Islet precursor cell (in vitro differentiated cells): ENCODE measurements at places on chromosomes 13 and 19.

DNA sequence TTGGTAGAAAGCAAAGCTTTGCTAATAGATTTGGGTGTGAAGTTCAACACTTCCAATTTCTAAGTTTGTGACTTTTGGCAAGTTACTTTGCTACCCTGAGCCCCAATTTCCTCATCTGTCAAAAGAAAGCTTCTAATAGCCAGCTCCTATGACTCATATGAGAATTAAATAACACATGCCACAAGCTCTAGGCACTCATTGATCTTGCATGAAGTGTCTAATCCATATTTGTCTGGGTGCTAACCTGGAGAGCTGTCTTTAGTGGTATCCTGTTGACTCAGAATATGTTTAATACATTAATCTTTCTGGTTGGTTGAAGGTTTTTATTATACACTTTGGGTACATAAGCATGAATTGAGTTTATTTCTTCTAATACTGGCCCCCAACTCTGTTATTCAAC, 188.8 kb downstream of the POSTN start:
- no peak for DNase-seq

DNA sequence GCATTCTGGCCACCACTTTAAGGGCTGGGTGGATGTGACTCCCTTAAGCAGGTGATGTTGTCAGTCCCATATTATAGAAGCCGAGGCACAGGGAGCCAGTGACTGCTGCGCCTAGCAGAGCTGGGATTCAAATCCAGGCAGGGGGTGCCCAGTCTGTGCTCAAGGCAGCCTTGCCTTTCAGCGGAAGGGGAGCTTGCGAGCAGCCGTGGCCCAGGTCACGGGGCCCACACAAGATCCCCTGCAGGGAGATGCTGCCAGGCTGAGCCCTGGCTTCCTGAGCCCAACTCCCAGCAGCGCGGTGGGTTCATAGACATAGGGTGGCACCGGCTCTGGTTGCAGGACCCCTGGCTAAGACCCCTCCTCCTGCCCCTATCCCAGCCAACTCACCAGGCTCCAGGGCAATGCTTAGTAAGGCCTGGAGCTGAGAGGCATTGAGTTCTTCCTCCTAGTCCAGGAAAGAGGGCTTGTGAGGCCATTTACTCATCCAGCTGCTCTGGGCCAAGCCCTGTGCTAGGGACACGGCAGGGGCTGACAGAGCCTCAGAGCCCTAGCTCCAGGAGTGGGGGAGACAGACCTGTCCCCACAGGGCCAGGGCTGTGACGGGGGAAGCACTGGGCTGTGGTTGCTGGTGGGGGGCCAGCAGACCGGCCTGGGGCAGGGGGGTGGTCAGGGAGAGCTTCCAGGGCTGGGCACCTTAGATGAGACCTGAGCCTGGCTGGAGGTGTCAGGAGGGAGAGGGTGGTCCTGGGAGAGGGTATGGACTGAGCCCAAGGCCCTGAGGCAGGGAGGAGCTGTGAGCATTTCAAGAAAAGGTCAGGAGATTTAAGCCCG, 9.6 kb downstream of the CAPN12 start:
- DNase-seq = peak; percentile 74

- DNase-seq = no peak
Observed at GRCh38 chr13:31793246-31793645, 53.9 kb downstream of the RXFP2 start.

GRCh38 chr13:77514336-77514726, 21.2 kb upstream of the SCEL start:
- DNase-seq = no peak

DNA sequence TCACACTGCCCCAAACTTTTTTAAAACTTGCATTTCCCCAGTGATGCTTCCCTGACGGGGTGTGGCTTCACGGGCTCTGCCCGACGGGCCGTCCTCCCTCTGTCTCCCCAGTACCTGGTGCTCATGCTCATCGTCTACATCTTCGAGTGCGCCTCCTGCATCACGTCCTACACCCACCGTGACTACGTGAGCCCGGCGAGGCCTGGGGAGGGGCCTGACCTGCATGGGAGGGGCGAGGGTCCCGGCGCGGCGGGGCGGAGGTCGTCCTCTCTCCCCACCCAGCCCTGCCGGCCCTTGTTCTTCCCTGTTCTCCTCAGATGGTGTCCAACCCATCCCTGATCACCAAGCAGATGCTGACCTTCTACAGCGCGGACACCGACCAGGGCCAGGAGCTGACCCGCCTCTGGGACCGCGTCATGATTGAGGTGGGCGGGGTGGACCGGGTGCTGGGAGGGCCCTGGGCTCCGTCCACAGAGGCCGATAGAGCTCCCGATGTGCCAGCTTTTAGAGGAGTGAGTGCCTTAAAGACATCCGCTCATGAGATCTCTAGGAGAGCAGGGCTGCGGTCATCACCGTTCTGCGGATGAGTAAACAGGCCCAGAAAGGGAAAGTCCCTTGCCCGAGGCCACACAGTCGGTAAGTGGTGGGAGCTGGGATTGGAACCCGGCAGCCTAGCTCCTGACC, 6.9 kb downstream of the UPK1A start:
- peak; percentile 89 for DNase-seq

DNA sequence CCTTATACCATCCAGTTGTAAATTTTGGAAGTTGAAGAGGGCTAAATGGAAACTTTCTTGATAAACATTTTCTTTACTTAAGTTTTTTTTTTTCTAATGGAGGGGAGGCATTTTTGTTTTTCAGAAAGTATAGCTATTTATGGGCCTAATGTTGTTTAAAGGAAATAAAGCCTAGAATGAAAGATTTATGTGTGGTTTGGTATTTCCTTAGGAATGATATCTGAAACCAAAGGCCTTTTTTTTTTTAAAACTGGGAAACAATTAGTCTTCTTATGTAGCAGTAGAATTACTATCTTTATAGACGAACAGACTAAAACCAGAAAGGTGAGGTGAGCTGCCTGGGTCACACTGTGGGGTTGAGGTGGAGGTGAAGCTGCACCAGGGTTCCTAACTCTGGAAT, 80.1 kb downstream of the ESD start:
- no peak for DNase-seq

DNA sequence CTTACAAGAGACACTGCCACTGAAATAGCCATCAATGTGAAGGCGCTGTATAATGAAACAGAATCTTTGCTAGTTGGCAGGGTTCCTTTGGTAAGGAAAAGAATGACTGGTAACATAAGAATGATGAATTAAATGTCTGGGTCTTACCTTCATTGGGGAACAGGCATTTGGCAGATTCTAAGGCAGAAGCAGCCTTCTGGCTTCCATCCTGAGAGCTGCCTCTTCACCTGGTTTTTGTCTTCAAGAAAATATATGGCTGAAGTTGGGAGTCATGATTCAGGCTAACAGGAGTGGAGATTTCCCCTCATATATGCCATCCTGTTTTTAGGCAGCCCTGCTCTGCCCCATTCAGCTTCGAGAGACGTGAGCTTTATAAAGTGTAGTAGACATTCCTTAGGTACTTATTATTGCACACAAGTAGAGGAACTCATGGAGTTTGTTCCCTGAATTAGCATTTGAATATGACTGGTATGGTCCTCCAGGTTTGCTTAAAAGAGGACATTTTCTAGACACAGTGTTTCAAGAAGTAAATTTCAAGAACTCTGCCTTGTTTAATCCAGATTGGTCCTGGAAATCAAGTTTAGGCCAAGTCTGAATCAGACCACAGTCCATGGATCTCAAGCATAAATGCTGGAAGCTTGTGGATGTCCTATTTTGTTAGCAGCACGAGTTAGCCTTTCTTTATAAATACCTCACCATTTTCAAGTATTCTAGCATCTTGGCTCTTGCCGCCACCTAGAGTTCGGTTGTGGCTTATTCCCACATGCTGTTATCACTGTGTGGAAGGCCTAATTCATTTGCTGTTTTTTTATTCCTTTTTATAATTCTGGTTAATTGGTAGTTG, 56.2 kb upstream of the AKAP11 start:
- peak; percentile 60 for DNase-seq

- peak; percentile 49 for DNase-seq
Observed at GRCh38 chr19:288911-289310, 2.3 kb downstream of the PLPP2 start.

- no peak for DNase-seq
Observed at GRCh38 chr13:40494513-40494912, 171.9 kb downstream of the FOXO1 start.

- DNase-seq = no peak
Observed at GRCh38 chr19:44623080-44623479, 9.7 kb downstream of the IGSF23 start.

- no peak for DNase-seq
Observed at GRCh38 chr13:60143775-60144174, 20.0 kb downstream of the DIAPH3 start.

- DNase-seq = peak; percentile 70
Observed at GRCh38 chr13:94707400-94708021, 4.8 kb downstream of the SOX21 start.

- no peak for DNase-seq
Observed at GRCh38 chr13:100523981-100524386, 64.6 kb downstream of the GGACT start.

- no peak for DNase-seq
Observed at GRCh38 chr13:22161871-22162270, 491.0 kb downstream of the FGF9 start.

DNA sequence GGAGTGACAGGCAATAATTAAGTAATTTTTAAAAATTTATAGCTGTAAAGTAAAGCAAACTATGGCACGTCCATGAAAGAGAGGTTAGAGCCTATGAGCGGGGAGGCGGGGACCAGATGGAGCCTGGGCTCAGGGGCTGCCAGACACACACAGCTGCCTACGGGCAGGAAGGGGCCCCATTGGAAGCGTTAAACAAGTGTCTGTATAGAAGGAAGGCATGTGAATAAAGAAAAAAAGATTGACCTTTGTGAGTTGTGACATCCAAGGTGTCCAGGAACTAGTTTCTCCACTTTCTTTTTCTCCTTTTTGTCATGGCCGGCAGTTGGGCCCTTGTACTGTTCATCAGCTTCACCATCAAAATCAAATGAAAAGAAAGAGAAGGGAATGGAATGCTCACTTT, 56.8 kb downstream of the LRCH1 start:
- no peak for DNase-seq

DNA sequence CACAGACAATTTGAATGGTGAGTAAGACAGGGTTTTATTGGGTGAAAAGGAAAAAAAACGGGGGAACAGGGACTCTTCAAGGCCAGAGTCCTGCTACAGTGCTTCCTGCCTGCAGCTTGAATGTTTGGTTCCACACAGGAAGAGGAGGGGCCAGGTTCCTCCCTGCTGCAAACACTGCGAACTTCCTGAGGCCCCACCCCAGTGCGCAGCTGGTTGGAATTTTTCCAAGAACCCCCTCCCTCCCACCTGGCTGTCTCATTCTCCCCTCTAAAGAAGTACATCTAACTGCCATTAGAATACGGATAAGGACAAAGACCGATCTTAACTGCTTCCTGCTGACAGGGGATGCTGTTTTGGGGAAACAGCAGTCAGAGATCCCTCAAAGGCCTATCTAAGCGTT, 184.9 kb downstream of the GGACT start:
- no peak for DNase-seq

DNA sequence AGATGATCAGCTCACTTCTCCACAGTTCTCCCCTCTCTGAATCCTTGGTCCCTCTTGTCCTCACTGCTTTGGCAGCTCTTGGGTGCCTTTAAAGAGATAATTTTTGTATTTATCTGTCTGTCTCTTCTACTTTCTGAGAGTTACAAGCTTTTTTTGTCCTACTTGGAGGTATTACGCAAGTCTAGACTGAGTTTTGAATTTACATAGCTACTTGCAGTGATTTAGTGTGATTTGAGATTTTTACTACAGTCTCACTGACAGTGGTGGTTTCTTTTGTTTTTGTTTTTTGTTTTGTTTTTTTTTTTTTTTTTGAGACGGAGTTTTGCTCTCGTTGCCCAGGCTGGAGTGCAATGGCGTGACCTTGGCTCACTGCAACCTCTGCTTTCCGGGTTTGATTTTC, 22.1 kb downstream of the URI1 start:
- DNase-seq = no peak

DNA sequence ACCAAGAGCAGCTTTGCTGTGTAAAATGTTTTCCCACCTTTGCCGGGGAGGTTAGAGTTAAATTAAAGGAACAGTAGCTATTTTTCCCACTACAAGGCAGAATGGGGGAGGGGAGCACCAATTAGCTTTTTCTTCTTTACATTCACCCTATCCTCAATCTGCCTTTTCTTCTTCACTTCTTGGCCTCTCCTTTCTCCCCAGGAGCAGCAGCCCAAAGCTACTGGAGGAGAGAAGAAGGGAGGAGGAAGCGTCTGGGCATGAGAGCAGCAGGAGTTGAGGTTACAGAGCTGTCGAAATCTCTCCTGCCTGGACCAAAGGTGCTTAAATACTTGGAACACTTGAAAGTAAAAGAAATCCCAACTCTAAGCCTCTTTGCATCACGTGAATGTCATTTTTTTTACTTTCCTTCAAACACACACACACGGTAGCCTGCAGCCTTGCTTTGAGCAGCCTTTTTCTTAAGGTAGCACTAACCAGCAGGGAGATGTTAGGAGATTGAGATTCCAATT, 39.0 kb upstream of the WASF3 start:
- no peak for DNase-seq

DNA sequence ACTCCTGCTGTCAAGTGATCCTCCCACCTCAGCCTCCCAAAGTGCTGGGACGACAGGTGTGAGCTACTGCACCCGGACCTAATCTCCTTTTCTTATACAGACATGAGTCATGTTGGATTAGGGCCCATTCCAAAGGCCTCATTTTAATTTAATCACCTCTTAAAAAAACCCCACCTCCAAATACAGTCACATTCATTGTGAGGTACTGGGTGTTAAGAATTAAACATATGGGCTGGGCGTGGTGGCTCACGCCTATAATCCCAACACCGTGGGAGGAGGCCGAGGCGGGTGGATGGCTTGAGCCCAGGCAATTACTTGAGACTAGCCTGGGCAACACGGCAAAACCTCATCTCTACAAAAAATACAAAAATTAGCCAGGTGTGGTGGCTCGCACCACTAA, 46.6 kb downstream of the PIN1 start:
- DNase-seq = no peak

- no peak for DNase-seq
Observed at GRCh38 chr13:43304945-43305344, 281.6 kb downstream of the DNAJC15 start.

GRCh38 chr19:16376649-16377048, 52.0 kb downstream of the KLF2 start:
- peak; percentile 75 for DNase-seq

DNA sequence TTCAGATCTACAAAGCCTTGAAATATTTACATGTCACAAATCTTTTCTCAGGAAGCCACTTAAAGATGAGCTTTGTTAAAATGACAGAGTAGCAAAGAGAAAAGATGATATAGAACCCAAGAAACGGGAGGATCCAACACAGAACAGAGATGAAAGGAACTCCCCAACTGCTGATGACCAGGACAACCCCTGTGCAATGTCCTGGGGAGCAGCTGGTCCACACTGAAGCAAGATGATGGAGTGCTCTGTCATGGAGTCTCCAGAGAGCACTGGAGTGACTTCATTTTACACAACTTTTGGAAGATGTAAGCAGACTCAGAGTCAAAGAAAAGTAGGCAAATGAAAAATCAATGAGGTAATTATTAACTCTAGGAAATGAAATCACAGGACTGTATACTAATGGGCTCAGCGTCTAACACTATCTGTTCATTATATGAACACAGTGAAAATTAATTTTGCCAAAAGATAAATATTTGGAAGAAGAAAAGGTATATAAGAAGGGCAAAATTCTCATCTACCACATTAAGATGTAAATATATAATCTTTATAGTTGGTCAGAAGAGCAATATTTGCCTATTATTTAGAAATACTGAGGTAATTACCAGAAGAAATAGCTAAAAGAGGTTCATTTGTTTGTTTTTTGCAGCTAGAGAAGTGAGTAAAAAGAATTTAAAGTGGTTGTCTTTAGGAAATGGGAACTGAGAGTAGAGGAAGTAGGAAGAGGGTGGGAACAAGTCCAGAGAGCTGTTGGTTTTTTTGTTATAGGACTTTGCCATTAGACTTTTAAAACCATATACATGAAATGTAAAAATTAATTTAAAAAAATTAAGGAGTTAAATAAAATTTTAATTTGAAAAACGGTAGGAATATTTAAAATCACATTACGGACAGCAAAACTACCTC, 30.5 kb downstream of the MTRF1 start:
- no peak for DNase-seq
